H54 (cell line): ENCODE measurements at places on chromosomes 16 and 17.

- no peak for DNase-seq
These were observed 2.5 kb upstream of the PRR29 start for GRCh38 chr17:63995626-63996025.

GRCh38 chr16:5647051-5647450 is 549.5 kb upstream of the EEF2KMT start:
- DNase-seq = no peak

- DNase-seq = no peak
These were observed 17.4 kb downstream of the CNTNAP4 start for GRCh38 chr16:76294396-76295214.

DNA sequence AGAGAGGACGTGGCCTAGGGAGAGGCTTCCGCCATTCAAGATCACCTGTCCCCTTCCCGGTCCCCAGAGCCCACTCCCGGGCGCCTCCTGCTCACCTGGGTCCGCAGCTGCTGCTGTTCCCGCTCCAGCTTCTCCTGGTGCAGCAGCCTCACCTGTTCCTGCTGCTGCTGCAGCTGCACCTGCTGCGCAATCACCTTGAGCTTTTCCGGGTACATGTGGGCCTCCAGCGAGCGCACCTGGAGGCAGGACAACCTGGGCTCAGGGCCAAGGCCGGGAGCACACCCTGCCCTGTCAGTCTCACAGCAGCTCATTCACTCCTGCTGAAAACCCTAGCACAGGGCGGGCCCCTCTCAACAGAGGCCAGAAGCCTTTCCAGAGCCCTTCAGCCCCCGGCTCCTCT is 12.5 kb downstream of the TFAP4 start:
- DNase-seq = no peak

DNA sequence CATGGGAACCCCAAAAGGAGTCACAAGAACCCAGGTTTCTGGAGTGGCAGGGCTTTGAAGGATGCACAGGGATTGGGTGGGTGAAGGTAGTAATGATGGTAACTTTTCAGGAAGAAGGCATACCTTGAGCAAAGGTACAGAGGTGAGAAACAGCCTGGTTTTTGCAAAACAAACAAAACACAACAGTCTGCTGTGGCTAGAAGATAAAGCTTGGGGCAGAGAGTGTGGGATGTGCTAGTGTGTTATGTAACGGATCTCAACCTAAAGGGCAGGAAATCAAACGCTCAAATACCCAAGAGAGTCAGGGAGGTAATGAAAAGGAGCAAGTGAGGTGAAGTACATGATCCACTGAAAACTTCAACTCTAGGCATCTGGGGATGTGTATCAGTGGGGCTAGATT is 4.6 kb downstream of the PTGES3L start:
- no peak for DNase-seq

GRCh38 chr17:64074704-64075426 is 54.4 kb upstream of the ICAM2 start:
- no peak for DNase-seq

DNA sequence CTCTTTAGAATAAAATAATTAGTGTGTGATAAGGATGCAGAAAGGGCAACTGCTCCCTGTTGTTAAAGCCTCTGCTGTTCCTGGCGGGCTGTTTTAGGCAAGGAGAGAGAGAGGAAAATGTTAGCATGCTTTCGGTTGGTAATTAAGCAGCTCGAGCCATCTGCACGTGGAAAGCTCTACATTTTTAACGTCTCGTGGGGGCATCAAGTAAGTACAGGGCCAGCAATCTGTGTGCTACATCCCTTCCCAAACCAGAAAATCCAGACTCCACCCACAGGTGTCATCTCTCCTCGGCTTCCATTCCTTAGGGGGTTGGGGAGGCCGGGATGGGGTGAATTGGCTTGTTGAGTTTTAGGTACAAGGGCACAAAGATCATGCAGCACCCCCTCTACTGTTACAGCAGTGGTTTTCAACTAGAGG is 62.4 kb upstream of the MARCHF10 start:
- DNase-seq = no peak

GRCh38 chr17:81870981-81871386 is at the start of gene ARHGDIA:
ARHGDIA (minus strand) TSS chr17:81871337; CDS start chr17:81869930, 1,407 bp downstream.
- no peak for DNase-seq

DNA sequence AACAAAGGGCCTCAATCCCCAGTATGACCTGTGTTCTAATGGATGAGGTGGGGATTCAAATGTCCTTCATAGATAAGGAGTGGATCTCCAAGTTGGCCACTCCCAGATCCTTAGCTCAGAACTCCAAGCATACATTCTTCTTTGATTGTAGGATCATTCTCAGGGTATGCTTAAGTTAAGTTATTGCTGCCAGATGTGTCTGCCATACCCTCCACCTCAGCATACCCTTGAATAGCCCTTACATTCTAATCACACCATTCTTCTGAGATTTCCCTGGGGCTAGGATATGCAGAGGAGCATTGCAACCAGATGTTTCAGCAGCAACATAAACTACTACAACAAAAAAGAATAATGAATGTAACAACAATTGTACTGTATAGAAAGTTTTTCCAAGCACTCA is 1.6 kb upstream of the KRTAP2-4 start:
- DNase-seq = no peak
